AG10803 (cell line): ENCODE measurements at places on chromosomes 7 and 10.
A peak's percentile ranks its signal among the peaks of the same experiment; 100 is the strongest.

- no peak for DNase-seq
Observed at GRCh38 chr7:124780056-124780455, 14.5 kb upstream of the GPR37 start.

DNA sequence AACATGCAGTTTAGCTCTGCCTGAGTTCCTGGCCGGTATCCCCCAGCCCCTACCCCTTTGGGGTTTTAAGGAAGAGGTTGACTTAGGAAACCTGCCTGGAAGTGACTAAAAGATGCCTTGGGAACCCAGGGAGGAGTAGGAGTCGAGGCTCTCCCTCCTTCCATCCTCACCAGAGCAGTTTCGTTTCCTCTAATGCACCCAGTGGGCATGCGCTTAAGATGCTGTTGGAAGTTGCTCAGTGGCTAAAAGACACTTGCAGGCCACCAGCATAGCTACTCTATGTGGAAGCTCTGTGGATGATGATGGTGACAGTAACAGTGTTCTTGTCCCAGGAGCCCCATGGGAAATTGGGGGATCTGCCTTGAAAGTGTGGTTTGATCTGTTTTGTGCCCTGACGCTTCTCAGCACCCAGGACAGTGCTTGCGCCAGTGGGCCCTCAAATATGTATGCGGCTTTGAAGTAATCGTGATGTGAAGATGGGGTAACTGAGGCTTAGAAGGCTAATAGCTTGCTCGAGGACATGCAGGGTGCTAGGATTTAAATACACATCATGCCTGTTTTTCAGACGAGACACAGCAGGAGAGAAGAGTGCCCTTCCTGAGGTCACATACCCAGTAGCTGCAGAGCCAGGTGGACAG is 32.0 kb downstream of the TBATA start:
- DNase-seq, result no peak

- peak; percentile 86 for DNase-seq
Observed at GRCh38 chr10:43962346-43963191, 313.9 kb upstream of the ZNF32 start.

DNA sequence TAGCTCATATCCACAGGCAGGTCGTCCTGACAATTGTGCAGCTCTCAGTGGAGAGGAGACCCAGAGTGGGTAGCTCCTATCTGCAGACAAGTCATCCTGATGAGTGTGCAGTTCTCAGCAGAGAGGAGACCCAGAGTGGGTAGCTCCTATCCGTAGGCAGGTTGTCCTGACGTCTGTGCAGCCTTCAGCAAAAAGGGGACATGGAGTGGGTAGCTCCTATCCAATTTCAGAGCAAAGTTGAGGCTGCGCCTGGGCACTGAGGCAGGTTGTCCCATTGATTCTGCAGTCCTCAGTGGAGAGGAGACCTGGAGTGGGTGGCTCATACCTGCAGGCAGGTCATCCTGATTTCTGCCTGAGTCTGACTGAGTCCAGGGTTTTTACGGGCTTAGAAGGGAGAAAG is 111.8 kb downstream of the HPSE2 start:
- DNase-seq, result no peak

DNA sequence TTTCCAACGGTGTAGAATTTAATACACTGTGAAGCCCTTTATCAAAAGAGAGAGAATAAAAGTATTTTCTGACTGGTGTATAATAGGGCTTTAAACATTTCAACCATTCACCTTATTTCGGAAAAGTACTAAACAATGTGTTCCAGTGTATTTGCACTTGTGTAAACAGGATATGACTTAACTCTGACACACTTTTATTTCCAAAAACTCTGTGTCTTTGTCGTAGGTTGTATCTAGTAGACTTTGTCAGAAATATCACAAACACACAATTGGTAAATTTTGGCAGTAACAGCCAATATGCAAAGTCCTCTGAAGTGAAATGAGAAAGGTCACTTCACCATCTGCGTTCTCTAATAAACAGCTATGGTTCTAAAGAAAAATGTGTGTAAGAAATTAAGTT is 10.3 kb upstream of the TSPAN13 start:
- peak; percentile 29 for DNase-seq

DNA sequence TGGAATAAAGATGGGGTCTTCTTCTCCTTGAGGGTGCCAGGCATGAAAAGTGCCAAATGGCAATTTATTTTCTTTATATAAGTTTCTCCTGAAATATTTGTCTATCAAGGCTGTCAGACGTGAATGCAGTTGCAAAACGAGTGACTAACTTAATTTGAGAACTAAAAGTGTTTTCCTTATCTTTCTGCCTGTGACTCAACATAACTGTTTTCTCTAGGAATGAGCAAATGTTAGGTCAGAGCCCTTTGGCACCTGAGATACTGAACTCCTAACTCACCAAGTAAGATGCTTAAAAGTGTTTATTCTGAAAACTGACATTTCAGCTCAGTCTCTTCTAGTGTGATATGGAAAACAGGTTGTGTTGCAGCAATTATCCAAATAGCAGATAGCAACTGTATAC is 197.0 kb downstream of the STK31 start:
- DNase-seq, result no peak

DNA sequence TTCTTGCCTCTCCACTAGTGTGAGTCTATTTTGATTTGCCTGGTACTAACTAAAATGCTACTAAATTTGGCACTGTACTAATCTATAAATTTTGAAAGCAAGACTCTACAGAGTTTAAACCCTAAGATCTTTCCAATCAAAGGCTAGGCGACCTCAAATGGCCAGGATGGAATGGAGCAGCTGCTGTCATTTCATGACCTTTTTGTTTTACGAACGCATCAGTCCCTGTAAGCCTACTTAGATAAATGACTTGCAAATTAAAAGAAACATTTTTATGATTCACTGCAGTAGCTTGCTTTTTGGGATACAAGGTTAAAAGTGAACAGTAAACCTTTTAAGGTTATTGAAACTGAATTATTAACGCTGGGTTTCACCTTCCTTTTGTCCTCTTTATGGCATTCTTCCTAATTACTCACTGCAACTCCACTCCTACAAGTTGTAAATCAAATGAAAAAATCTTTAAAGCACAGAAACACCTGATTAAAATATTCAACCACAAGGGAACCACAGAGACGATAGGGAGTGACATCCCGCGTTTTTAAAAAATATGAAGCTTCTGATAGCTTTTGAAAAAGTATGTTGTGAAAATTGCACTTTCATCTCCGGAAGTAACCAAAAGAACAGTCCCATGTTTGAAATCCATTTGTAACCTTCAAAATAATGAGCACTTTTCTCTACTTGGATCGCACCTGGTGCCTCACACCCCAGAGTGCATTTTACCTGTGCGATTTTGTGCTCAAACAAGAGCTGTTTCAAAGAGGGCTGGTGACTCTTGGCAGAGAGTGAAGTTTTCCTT is 595.1 kb downstream of the PARD3 start:
- DNase-seq, result no peak

GRCh38 chr10:42488416-42488815 is 150.0 kb downstream of the ZNF33B start:
- peak; percentile 85 for DNase-seq

DNA sequence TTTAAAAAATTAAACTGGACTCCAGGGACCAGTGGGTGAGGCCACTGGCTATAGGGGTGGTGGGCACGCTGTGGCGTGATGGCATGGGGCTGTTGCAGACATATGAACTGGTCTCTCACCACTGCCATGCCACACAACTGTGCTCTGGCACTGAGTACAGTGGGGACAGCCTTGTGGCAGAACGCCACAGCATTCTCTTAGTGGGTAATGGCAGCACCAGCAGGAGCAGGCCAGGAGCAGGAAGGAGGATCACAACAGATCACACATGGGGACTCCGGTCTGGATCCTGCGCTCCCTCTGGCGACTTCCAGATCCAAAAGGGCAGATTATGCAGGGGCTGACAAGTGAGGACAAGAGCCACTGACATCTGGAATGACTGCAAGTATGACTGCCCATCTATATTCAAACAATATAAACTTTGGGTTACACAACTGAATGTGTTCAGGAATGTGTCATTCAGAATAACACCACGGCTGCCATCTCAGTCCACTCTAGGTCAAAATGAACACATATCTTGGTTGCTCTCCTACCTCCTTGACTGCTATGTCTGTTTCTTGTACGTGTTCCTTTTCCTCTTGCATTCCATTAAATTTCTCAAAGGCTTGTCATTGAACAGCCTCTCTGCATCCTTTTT is 176.0 kb downstream of the KMT2E start:
- DNase-seq, result no peak

- peak; percentile 98 for DNase-seq
Observed at GRCh38 chr10:126062131-126063032, 166.0 kb downstream of the FANK1 start.

- no peak for DNase-seq
Observed at GRCh38 chr10:12727832-12728215, 273.7 kb downstream of the CCDC3 start.

DNA sequence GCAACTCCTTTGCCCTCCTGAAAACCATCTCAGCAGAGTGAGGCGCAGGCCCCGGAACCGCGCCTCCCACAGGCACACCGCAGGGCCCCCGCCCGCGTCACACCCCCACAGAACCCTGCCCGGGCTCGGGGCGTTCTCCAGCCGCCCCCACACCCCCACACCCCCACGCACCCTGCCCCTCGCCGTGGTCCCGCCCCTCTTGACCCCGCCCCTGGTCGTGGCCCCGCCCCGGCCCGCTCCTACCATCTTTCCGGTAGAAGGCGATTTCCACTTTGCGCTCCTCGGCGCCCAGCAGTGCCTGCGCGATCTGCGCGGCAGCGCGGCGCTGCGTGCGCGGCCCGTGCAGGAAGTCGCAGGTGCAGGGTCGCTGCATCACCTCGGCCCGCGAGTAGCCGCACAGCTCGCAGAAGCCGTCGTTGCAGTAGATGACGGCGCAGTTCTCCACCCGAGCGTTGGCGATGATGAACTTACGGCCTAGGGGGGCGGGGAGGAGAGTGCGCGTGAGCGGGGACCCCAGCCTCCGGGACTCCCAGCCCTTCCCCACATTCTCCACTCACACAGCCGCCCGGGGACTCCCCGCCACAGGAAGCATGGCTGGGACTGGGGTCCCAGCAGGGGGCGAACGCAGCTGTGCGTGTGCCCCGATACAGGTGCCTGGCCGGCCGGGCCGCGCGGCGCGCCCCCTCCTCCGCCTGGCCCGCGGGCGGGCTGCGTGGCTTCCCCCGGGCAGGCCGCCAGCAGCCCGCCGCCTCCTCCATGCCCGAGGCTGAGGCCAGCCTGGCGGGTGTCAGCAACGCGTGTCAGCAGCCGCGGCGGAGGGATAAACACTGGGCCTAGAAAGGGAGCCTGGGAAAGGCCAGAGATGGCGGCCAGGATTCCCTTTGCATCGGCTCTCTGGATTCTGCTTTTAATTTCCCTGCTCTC is 3.4 kb downstream of the KCNH2 start:
- DNase-seq, result no peak

GRCh38 chr10:132390170-132390920 is 6.7 kb upstream of the PWWP2B start:
- peak; percentile 63 for DNase-seq

- DNase-seq, result no peak
Observed at GRCh38 chr10:9508606-9509005, 1454.1 kb downstream of the GATA3 start.

- peak; percentile 67 for DNase-seq
Observed at GRCh38 chr10:104353325-104354048, at the start of gene CFAP58. Gene CFAP58, plus strand, starts transcription at chr10:104353833. Its CDS starts 65 bp downstream, at chr10:104353898.

DNA sequence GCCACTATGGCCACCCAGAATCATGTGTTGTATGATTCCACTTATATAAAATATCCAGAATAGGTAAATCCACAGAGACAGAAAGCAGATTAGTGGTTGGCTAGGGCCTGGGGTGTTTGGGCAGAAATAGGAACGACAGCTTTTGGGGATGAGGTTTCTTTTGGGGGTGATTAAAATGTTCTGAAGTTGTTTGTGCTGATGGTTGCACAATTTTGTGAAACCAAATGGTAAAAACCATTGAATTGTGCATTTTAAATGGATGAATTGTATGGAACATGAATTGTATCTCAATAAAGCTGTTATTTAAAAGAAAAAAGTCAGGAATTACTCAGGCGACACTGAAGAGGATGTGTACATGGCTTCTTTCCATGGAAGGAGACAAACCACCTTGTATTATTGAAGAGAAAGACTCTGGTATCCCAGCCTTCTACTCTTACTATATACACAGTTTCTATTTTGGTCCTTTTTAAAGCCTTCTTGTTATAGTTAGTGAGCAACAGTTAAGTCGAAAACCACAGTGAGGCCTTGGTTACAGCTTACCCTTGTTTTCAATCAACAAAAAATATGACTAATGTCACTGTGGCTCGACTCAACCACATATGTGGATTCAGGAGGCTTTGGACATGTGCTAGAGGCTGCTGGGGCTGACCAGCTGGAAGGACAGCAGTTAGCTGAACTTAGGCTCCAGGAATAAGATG is 57.1 kb upstream of the KMT2E start:
- DNase-seq, result peak; percentile 94

DNA sequence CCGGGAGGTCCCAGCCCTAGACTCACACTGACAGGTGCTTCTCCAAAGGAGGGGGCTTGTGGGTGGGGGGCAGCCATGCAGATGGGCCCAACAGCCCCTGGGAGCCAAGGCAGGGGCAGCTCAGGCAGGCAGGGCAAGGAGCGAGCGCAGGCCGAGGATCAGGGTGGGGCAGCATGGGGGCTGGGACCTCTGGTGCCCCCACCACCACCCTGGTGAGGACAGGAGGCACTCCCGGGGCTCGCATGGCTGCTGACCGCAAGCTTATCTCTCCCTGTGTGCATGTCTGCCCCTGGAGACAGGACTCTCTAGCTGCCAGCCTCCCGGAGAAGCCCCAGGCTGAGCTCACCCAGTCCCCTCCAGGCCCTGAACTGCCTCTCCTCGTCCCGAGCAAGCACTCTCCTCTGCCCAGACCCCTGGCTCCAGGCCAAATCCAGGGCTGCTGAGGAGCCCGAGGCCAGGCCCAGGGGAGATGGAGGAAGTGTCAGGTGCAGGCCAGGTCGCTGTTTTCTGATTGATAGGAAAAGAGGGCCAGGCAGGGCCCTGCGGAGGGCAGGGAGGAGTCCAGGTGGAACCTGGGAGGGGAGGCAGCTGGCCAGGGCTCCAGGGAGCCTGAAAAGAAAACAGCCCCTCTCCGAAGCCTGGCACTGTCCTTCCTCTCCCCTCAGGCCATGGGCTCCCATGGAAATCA is 39.0 kb downstream of the PDGFA start:
- DNase-seq, result no peak

- no peak for DNase-seq
Observed at GRCh38 chr7:53657586-53657985, 622.2 kb downstream of the POM121L12 start.

GRCh38 chr7:43076606-43077005 is 35.8 kb upstream of the HECW1 start:
- DNase-seq, result no peak

GRCh38 chr7:26857506-26858240 is 6.7 kb downstream of the SKAP2 start:
- DNase-seq, result peak; percentile 8

GRCh38 chr7:26397796-26398426 is 106.2 kb downstream of the SNX10 start:
- peak; percentile 4 for DNase-seq

GRCh38 chr10:107433605-107434004 is 269.1 kb upstream of the SORCS1 start:
- DNase-seq, result no peak

- DNase-seq, result no peak
Observed at GRCh38 chr10:60283397-60283796, 106.3 kb downstream of the ANK3 start.

DNA sequence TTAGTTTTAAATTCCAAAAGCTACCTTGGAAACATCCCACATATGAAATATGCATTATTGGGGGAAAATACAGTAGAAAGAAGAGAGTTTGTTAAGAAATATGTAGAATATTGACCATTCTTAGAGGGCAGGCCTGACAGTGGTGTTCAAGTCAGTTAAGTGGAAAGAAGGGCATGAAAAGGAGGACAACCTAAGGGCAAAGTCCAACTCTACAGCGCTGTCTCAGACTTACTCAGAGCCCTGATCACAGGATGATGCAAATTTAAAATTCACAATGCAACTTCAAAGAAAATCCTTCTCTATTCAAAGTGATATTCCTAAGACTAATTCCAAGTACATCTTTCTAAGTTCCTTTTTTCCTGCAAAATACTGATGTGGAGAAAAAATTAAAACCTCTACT is 139.1 kb upstream of the LRRTM3 start:
- DNase-seq, result no peak
